ENCODE measurements at places on chromosomes 7 and 10.

DNA sequence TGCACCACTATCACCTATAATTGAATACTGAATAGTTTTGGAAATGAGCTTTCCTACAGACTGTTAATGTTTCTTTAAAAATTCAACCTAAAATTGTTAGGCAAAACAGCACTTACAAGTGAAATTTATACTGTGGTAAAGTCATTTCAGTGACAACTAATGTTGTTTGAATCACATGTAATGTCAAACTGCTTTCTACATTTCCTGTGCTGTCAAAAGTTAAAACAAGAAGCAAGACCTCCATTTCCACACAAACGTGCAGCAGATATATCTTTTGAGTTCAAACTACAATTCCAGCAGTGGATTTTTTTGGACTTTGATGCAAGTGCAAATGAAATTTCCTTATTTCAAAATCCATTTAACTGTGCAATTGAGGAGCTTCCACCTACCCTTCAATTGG, 199.8 kb downstream of the RNLS start:
- DNase-seq = no peak

GRCh38 chr7:39614299-39614698, 9.1 kb upstream of the RALA start:
- DNase-seq = no peak

DNA sequence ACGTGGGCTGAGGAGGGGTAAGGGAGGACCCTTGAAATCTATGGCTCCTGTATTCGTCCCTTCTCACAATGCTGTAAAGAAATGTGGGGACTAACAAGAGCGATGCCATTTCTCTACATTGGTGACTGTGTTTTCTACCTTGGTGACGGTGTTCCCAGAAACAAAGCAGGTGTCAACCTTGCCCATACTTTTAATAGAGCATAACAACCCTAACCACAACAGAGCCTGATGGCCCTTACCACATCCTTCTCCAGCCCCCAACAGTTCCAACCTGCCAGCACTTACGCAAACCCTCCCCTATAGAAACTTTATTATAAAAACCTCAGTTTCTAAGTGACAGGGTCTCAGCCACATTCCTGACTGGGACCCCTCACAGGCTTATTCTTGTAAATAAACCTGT, 28.2 kb upstream of the ADCYAP1R1 start:
- no peak for DNase-seq

DNA sequence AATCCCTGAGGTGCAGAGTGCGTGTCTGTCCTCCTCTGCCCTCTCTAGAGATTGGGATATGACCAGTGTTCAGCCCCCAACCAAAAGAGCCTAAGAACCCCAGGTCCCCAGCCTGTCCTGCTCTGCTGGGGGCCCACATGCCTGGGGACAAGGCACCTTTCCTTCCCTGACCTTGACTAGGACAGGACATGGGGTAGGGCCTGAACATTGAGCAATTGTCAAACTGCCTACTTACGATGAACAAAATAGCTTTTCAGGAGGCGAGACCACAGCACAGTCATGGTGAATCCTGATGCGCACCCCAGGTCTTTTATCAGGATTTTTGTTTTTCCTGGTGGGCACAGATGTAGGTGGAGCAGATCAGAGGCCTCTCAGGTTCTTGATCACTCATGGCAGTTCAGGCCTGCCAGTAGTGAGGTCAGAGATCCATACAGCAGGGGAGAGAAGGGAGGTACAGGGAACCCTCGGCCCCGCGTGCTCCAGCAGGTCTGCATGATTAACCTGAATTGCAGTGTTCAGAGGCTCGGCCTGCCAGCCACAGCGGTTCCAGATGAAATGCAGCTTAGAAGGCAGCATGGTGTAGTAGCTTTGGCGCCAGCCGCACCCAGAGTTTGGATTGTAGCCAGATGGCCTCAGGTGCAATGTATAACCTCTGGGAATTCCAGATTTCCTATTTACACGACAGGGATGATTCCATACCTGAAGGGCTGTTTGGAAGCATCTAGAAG, 191.3 kb downstream of the CUX1 start:
- DNase-seq = no peak

- no peak for DNase-seq
Observed at GRCh38 chr10:76257816-76258215, 826.4 kb downstream of the LRMDA start.

DNA sequence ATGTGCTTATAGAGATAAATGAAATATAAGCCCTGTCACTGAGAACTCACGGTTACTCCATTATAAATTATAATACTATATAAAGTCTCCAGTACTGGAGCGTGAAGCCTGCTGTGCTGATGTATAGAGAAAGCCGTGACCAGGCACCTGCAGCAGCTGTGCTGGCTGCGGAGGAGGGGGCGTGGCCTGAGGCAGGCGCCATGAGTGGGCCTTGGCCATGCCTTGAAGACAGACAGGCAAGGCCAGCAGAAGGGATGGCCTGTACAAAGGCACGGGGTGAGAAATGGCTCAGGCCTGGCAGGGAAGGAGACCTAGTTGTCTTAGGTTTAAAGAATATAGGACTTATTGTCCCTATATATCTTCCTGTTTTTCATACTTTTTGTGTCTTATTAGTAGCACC, 218.5 kb upstream of the STK17A start:
- no peak for DNase-seq

DNA sequence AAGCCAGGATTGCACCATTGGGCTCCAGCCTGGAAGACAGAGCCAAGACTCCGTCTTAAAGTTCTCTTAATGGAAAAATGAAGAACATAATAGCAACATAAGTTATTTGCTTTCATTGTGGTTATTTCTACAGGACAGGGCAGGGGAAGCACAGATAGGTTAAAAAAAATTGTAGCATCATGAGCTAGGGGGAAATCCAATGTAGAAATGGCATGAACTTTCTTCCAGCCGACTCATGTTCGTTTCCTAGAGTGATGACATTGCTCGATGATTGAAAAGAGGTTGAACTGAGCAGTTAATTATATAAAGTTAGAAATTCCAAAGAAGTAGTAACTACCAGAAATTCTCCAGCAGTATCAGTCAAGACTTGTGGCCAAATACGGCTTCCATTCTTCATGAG, 64.9 kb downstream of the DAGLB start:
- no peak for DNase-seq

- no peak for DNase-seq
Observed at GRCh38 chr7:34761627-34762026, 103.6 kb downstream of the NPSR1 start.

DNA sequence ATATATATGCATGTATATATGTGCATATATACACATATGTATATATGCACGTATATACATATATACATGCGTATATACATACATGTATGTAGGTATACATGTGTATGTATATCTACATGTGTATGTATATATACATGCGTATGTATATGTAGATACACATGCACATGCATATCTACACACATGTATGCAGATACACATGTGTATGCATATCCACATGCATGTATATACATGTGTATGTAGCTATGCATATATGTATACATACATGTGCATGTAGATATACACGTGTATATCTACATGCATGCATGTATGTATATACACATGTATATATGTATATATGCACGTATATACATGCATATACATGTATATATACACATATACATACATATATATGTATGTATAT, 95.8 kb upstream of the STEAP4 start:
- DNase-seq = no peak
